Mesothelial cell of epicardium (in vitro differentiated cells): ENCODE measurements at places on chromosomes 5 and 9. TPM values are rescaled to one million over a fixed set of nuclear protein-coding genes. Genes with fewer than 3 reads are reported as not detected.

ZBTB26 gene
- 15.7 to 16.7 TPM (median 16.2 TPM) in 3 replicates for total RNA-seq

PLAC8L1 gene
- 2.3 to 4.2 TPM (median 2.6 TPM) in 3 replicates for total RNA-seq

INSL6 gene
- not detected in 3 replicates for total RNA-seq

SPTLC1 gene
- total RNA-seq, result 74.6 to 77.7 TPM (median 77.7 TPM) in 3 replicates

PLPP6 gene
- 11.3 to 12.7 TPM (median 11.8 TPM) in 3 replicates for total RNA-seq

FBXL7 gene
- total RNA-seq, result 68.8 to 70.7 TPM (median 70.0 TPM) in 3 replicates

IL5 gene
- total RNA-seq, result not detected in 3 replicates

ZDHHC11 gene
- total RNA-seq, result 9.7 to 13.3 TPM (median 11.4 TPM) in 3 replicates

FAM78A gene
- total RNA-seq, result 0.54 to 0.80 TPM (median 0.64 TPM) in 3 replicates

NUTM2F gene
- total RNA-seq, result 0.27 to 0.38 TPM (median 0.31 TPM) in 3 replicates

GABRG2 gene
- 0.56 to 0.63 TPM in 2 of 3 replicates, not detected in the other for total RNA-seq

- H3K27ac ChIP-seq, result no peak overlapping the region
- H3K27me3 ChIP-seq, result no peaks in the 10 kb centered on the region
- no peaks in the 10 kb centered on the region for H3K36me3 ChIP-seq
- DNase-seq, result no peak
- H3K4me3 ChIP-seq, result no peak overlapping the region
- H3K4me1 ChIP-seq, result peaks cover 27% of the 10 kb centered on the region
These were observed 10.9 kb downstream of the FAT2 start for GRCh38 chr5:151580239-151580638.

DNA sequence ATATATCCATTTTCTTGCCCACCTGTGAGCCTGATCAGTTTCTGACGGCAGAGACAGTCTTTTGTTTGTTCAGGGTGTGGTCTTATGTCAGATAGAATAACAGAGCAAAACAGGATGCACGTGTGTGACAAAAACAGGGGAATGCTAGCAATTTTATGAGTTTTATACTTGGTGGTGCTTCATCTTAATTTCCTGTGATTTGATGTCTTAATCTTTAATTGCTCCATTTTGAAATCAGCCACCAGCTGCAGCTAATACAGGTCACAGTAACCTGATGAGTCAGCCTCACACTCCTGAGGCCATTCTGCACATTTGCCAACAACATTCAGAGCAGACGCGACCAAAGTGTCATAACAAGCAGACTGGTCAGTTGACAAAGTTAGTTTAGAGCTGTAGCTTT is 42.3 kb upstream of the JMY start:
- no peaks in the 10 kb centered on the region for H3K27me3 ChIP-seq
- no peak overlapping the region for H3K27ac ChIP-seq
- no peak for DNase-seq
- no peak overlapping the region for H3K4me3 ChIP-seq
- H3K36me3 ChIP-seq, result no peaks in the 10 kb centered on the region

GRCh38 chr9:133980864-133981588 is 11.1 kb downstream of the VAV2 start:
- no peaks in the 10 kb centered on the region for H3K27me3 ChIP-seq
- H3K4me3 ChIP-seq, result no peak overlapping the region
- DNase-seq, result no peak
- peaks cover 2% of the 10 kb centered on the region for H3K36me3 ChIP-seq
- H3K27ac ChIP-seq, result no peak overlapping the region

- no peak for DNase-seq
- H3K27me3 ChIP-seq, result no peaks in the 10 kb centered on the region
- H3K27ac ChIP-seq, result no peak overlapping the region
- H3K4me1 ChIP-seq, result peaks cover 7% of the 10 kb centered on the region
- no peak overlapping the region for H3K4me3 ChIP-seq
These were observed 128.2 kb upstream of the SEMA6A start for GRCh38 chr5:116702776-116703175.

DNA sequence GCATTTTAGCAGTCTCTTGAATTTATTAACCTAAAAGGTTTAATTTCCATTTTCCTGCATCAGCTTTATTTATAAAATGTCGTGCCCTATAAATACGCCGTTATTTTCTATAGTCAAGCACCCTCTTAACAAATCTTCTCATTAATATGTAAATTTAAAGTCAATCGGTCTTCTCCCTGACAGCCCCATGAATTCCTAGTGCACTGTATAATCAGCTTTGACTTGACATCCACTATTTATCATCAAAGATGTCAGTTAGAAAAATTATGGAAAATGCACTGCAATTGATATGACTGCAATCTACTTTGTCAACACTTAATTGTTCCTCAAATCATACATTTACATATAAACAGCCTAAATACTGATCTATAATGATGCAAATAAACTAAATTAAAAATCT is 83.4 kb downstream of the AP3B1 start:
- no peak overlapping the region for H3K4me3 ChIP-seq
- peaks cover 8% of the 10 kb centered on the region for H3K4me1 ChIP-seq
- no peak for DNase-seq
- no peaks in the 10 kb centered on the region for H3K27me3 ChIP-seq

DNA sequence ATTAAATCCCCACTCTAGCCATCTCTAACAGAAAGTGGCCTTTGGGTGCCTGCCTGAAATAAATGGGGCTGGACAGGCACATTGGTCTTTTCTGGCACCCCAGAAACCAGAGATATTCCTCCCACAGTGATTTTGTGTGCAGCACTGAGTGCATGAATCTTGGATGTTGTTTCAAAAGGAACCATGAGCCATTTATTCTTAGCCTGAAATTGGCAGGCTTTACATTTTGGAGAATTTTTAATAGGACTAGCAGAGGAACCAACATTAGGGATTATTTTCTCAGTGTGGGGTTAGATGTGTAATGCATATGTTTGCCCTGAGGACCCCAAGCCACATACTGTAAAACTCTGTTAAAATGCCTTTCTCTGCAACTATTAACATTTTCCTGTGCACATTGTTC is 451.3 kb downstream of the NFIB start:
- H3K36me3 ChIP-seq, result no peaks in the 10 kb centered on the region
- H3K27me3 ChIP-seq, result no peaks in the 10 kb centered on the region
- H3K4me1 ChIP-seq, result peaks cover 40% of the 10 kb centered on the region

- no peak for DNase-seq
- peaks cover 7% of the 10 kb centered on the region for H3K36me3 ChIP-seq
- no peak overlapping the region for H3K27ac ChIP-seq
- H3K27me3 ChIP-seq, result no peaks in the 10 kb centered on the region
- H3K4me1 ChIP-seq, result peaks cover 18% of the 10 kb centered on the region
These were observed 5.8 kb downstream of the USP20 start for GRCh38 chr9:129841071-129841470.

- H3K4me3 ChIP-seq, result no peak overlapping the region
- H3K4me1 ChIP-seq, result no peaks in the 10 kb centered on the region
- H3K27ac ChIP-seq, result no peak overlapping the region
- peaks cover 4% of the 10 kb centered on the region for H3K27me3 ChIP-seq
- no peak for DNase-seq
These were observed 21.7 kb upstream of the NRARP start for GRCh38 chr9:137323531-137324331.

GRCh38 chr9:128587453-128587852 is 35.1 kb downstream of the SPTAN1 start:
- DNase-seq, result no peak
- H3K4me3 ChIP-seq, result no peak overlapping the region
- H3K36me3 ChIP-seq, result peaks cover 61% of the 10 kb centered on the region
- H3K4me1 ChIP-seq, result no peaks in the 10 kb centered on the region
- H3K27me3 ChIP-seq, result no peaks in the 10 kb centered on the region

GRCh38 chr5:52660621-52661020 is 127.1 kb upstream of the ITGA1 start:
- no peak overlapping the region for H3K27ac ChIP-seq
- peaks cover 14% of the 10 kb centered on the region for H3K4me1 ChIP-seq
- no peak overlapping the region for H3K4me3 ChIP-seq
- peaks cover under 1% of the 10 kb centered on the region for H3K27me3 ChIP-seq
- no peaks in the 10 kb centered on the region for H3K36me3 ChIP-seq

GRCh38 chr5:39464088-39464487 is 39.3 kb upstream of the DAB2 start:
- H3K36me3 ChIP-seq, result no peaks in the 10 kb centered on the region
- H3K4me1 ChIP-seq, result peaks cover 5% of the 10 kb centered on the region
- DNase-seq, result no peak
- no peak overlapping the region for H3K27ac ChIP-seq
- H3K27me3 ChIP-seq, result peaks cover 4% of the 10 kb centered on the region

DNA sequence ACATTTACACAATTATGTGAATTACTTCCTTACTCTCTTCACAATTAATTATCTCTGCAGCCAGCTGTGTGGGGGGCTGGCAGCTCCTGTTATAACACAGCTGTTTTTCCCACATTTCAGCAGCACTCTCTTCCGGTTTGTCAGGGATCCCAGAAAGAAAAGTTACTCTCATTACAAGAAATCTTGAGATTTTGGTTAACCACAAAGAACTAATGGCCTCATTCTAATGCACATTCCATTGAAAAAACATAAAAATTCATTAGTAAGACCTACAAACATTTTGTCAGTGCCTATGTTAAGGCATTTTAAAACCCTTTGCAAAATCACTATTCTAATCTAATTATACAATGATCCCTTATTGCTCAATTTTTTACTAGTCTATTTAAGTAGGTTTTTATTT is 64.1 kb downstream of the PDE4D start:
- peaks cover 3% of the 10 kb centered on the region for H3K36me3 ChIP-seq
- no peak for DNase-seq
- H3K4me3 ChIP-seq, result no peak overlapping the region
- H3K27ac ChIP-seq, result peak overlapping the region; percentile 86
- no peaks in the 10 kb centered on the region for H3K27me3 ChIP-seq
- peaks cover 56% of the 10 kb centered on the region for H3K4me1 ChIP-seq

DNA sequence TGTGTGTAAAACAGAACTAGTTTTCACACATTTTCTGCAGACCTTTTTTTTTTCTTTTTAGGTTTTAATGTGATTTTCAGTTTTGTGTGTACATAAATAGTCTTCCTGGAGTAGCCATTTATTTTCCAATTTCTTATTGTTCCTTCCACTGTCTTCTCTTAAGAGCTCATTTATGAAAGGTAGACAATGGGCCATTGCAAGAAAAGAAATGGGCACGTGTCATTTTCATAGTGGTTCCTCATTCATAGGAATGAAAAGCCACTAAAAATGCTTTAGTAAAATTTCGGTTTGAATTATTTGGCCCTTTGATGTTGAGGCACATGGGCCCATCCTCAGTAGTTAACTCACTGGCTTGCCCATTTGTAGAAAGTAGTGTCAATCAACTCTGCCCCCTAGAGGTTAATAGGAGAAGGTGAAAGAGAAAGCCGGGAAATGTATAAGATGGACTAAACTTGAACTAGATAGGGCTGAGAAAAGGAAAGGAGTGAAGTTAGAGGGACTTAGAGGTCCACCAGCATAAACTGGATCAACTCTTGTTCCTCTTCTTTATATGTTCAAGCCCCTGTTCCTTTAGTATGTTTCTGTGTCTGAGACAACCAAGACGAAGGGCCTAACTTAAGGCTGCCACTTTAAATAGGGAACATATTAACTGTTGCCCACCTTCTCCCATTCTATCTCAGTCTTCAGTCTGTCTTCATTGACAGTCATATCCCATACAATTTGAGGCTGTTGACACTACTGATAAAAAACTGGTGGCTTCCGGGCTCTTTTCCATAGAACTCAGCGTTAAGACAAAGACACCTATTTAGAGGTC is 72.6 kb downstream of the SMARCA2 start:
- no peak overlapping the region for H3K4me3 ChIP-seq
- peaks cover 50% of the 10 kb centered on the region for H3K36me3 ChIP-seq
- DNase-seq, result no peak
- no peaks in the 10 kb centered on the region for H3K27me3 ChIP-seq
- H3K27ac ChIP-seq, result no peak overlapping the region

- H3K4me1 ChIP-seq, result peaks cover 3% of the 10 kb centered on the region
- no peaks in the 10 kb centered on the region for H3K36me3 ChIP-seq
- H3K27ac ChIP-seq, result no peak overlapping the region
- peaks cover 2% of the 10 kb centered on the region for H3K27me3 ChIP-seq
These were observed 180.5 kb downstream of the RAB3C start for GRCh38 chr5:58763390-58763789.

DNA sequence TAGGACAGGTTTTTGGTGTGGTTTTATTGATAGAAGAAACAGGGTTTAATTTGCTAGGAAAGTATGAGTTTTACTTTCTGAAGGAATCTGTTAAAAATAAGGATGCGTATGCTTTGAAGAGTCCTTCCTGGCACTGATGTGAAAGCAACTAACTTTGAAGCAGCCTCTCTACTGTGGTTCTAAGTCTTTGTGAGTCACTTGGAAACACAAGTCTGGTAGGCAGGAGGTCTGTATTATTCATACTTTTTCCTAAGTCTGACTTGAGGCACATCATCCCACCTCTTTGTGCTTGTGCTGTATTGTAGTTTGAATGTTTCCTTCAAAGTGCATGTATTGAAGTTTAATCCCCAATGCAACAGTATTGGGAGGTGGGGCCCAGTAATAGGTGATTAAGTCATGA is 129.0 kb downstream of the TAF11L14 start:
- no peak overlapping the region for H3K27ac ChIP-seq
- no peak overlapping the region for H3K4me3 ChIP-seq
- no peaks in the 10 kb centered on the region for H3K36me3 ChIP-seq
- peaks cover 6% of the 10 kb centered on the region for H3K4me1 ChIP-seq
- no peaks in the 10 kb centered on the region for H3K27me3 ChIP-seq
- DNase-seq, result no peak

DNA sequence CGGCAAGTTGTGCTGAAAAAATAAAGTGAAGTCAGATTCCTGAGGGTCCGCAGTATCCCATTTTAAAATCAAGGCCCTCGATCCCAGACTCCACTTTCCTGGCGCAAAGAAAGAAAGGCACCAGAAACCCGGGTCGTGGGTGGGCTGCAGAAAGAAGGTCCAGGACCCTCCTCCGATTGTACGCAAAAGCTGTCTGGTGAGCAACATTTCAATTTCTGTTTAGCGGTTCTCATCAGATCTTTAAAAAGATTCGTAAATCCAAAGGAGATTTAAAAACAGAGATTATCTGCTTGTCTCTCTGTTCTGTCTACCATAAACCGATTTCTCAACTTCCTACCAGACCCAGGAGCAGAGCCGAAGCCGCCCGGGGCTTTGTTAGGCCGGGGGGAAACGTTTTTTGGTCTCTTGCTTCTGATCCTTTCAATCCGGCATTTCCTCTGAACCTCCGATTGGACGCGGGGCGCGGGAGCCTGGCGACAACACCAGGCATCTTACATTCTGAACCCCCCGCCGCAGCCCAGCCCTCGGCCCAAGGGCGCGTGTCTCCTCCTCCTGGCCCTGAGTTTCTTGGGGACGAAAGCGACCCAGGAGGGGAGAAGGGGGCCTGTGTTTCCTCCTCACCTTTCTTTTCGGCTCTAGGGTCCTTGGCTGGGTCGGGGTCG is 746 bp downstream of the NKX2-5 start:
- no peaks in the 10 kb centered on the region for H3K36me3 ChIP-seq
- H3K4me3 ChIP-seq, result peak overlapping the region; percentile 53
- peaks cover 31% of the 10 kb centered on the region for H3K4me1 ChIP-seq
- DNase-seq, result no peak

DNA sequence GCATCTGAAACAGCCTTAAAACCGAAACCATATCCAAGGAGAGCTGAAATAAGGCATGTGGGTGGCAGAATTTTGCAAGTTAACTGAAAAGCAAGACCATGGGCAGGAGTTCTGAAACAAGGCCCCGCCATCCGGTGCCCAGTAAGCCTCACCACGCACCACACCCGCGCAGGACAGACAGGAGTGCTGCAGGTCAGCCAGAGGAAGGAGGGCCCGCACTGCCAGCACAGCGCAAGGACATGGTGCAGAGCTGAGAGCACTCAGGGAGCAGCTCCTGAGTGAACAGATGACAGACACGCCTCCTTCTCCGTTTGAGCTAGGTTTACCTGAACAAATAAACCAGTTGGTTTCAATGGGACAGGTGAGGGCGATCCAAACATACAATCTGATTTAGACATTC is 16.5 kb upstream of the ISCA1 start:
- DNase-seq, result no peak
- H3K4me3 ChIP-seq, result no peak overlapping the region
- peaks cover 6% of the 10 kb centered on the region for H3K4me1 ChIP-seq
- no peaks in the 10 kb centered on the region for H3K27me3 ChIP-seq
- H3K27ac ChIP-seq, result no peak overlapping the region
- peaks cover 35% of the 10 kb centered on the region for H3K36me3 ChIP-seq
